ENCODE measurements at places on chromosomes 11 and 22. TPM values are rescaled to one million over a fixed set of nuclear protein-coding genes. Genes with fewer than 3 reads are reported as not detected.

The OR8G5 gene
- total RNA-seq: not detected

The CDC42BPG gene
- total RNA-seq: 4.1 TPM

The GPHA2 gene
- not detected for total RNA-seq

The HTR3A gene
- 0.21 TPM for total RNA-seq

The CAVIN3 gene
- 31.1 TPM for total RNA-seq

The ESAM gene
- 1.6 TPM for total RNA-seq

The GP1BB gene
- 3.6 TPM for total RNA-seq

The GPR83 gene
- 0.05 TPM for total RNA-seq

Measured in Panc1 (cell line).